ENCODE measurements at places on chromosomes 3 and 15.

DNA sequence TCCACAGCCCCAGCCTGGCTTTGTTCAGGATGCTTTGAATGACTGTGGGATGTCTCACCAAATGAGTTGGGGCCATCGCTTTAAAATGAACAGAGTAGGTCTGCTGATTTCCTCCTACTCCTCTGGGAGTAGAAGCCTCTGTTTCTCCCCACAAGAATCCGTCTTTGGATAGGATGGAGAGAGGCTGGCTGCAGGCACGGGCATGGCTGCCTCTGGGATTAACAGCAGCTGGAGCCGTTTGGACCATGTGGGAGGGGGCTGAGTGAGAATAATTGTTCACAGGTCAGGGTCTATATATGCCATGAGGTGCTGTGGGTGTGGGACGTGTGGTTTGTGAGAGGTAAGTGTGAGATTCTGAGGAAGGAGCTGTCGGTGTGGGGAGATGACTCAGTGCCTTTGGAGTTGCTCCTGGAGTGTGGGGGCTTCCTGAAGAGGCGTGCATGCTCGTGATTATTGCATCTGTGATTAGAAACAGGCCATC lies 48.0 kb upstream of the APEH start:
- DNase-seq: no peak

- no peak for DNase-seq
Observed at GRCh38 chr3:127718245-127718915, 45.6 kb downstream of the ABTB1 start.

DNA sequence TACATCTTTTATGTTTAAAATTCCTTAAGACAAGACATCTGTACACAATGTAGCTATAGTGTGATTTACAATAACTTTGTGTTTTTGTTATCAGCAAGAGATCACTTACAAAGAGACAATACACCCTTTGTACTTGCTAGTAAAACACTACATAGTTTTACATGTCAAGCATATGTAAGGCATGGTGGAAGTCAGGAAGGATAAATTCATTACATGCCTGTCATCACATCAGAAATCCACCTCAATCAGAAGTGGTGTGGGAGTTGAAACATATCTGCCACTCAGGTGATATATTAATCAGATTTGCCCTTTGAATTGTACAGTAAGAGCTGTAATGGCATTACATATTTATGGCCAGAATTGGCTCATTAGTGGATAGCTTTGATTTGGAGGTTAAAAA lies 95.5 kb downstream of the MBNL1 start:
- no peak for DNase-seq

GRCh38 chr3:114659109-114660061 lies 365.6 kb downstream of the TIGIT start:
- DNase-seq: no peak

DNA sequence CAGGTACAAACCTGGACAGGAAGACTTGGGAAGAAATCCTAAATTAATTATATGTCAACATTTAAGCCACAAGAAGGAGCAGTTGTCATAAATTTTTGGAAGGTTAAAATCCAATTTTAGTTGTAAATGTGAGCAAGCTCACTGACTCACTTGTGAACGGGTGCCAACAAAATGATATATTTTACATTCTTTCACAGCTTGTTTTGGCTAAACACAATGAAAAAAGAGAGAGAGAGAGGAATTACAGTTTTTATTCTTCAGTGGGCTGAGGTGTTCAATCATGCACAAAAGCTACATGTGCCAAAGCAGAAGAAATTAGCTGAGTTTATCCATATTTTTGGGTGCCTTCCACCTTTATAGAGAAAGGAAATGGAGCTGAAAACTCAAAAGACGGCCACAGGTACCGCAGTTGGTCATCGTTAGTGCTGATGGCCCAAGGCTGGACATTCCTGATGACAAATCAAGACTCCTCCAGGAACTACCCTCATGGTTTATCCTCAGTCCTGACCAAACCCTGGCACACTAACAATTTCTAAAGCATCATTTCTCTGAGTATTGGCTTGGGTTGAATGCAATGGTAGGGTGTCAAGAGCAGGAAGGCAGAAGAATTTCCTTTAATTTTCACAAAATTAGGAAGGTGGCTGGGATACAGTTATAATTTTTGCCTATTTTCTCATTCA lies 37.6 kb upstream of the WNT5A start:
- DNase-seq: no peak

GRCh38 chr3:11091088-11091590 lies 63.2 kb upstream of the HRH1 start:
- DNase-seq: no peak

- no peak for DNase-seq
Observed at GRCh38 chr3:143763564-143764162, 84.6 kb downstream of the SLC9A9 start.

- DNase-seq: peak; percentile 17
Observed at GRCh38 chr15:72237029-72237852, 6.3 kb upstream of the PKM start.

- no peak for DNase-seq
Observed at GRCh38 chr3:105579439-105579838, 212.7 kb downstream of the ALCAM start.

DNA sequence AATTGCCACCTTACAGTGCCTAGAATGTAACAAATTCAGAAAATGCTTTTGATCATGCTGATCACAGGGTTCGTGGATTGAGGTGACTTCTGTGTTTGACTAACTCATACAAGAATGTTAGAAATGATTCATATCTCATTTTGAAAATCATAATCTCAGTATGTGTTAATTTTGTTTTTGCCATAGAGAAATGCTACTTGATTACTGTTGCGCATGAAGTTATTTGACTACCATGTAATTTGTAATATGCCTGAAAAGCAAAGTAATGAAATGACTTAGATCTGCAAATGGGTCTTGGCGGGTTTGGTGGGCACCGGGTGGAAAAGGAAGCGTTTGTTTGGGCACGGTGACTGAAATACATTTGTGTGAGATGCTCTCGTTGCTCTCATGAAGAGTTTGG lies 173.6 kb upstream of the BHLHE40 start:
- no peak for DNase-seq

DNA sequence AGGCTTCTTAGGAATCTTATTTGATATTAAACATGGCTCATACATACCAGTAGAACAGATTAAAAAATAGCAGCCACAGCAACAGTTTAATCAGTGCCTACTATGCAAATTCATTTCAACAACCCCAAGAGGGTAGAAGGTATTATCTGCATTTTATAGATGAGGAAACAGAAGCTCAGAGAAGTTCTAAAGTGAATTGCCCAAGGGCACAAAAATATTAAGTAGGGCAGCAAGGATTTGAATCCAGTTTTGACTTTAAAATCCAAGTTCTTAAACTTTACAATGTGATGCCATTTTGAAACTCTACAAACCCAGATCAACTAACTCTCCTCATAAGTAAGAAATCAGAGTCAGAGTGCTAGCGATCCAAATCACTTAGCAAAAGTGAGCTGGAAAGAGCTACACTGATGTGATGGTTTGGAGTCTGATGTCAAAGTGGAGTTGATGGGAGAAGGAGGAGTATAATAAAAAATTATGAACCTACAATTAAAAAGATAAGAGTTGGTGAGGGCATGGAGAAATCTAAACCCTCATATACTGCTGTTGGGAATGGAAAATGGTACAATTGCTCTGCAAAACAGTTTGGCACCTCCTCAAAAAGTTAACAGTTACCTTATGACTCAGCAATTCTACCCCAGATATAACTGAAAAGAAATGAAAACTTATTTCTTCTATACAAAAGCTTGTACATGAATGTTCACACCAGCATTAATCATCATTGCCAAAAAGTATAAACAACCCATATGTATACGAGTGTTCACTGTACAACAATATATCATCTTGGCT lies 51.0 kb upstream of the PLXND1 start:
- no peak for DNase-seq

DNA sequence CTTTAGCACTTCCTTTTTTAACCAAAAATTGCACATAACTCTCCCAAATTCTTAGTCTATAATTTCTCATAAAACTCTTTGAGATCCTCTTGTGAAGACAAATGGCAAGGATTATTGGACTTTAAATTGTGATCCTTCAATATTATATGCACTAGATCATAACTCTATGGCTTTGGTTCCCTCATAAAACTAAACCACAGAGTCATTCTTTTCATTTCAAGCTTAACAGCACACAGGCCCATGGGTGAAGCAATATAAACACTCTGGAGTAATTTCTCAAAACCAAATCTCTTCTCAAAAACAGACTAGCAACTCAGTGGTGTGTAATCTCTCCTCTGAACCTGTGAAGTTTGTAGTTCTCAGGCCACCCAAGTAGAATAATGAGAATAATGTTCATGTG lies 171.0 kb upstream of the NECTIN3 start:
- no peak for DNase-seq

GRCh38 chr3:131502530-131503319 lies at the start of gene MRPL3:
TSS of gene MRPL3 (minus strand) at chr3:131502971. CDS start at chr3:131502821, 150 bp downstream.
- DNase-seq: peak; percentile 53

- DNase-seq: no peak
Observed at GRCh38 chr15:95170561-95171380, 939.4 kb downstream of the MCTP2 start.

GRCh38 chr15:31212326-31213080 lies 111.0 kb upstream of the TRPM1 start:
- no peak for DNase-seq

DNA sequence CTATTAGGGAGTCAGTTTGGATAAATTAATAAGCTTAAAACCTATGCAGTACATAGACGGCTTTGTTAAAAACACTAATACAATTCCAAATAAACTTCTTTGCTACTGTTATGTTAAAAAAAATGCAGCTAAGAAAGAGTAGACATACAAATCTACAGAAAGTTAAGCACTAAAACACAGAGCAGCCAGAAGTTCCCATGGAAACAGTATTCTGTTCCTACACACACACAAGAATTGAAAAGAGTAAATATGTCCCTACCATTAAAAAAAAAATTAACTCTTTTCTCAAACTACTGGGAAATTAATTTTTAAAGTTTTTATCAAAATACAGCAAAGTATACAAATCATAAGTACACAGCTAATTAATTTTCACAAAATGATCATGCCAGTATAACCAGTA lies 71.6 kb downstream of the CLASP2 start:
- no peak for DNase-seq

GRCh38 chr3:62557450-62557849 lies 184.1 kb upstream of the FEZF2 start:
- no peak for DNase-seq

DNA sequence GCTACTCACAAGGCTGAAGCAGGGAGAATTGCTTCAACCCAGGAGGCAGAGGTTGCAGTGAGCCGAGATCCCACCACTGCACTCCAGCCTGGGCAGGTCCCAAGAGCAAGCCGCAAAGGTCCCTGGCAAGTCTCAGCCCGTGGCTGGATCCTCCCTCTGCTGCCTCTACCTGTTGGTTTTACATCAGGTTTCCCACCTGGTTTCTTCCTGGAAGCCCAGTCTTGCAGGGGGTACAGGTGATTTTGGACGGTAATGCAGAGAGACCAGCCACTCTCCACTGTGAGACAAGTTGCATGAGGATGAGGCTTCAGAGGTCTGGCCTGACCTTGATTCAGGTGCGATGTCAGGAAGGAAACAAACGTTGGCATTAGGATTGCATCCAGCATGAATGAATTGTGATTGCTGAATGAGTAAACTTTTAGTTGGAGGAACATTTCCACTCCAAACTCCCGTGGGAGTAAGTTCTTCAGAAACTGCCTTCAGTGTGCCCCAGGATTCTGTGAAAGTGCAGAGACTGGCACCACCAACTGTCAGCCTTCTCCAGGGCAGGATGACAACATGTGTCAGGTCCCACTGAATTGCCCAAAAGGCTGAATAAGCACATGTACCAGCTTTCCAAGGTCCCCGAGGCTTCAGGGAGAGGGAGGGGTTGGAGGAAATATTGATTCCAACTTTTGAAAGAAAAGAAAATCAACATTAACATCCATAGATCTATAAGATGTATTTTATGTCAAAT lies 189.4 kb downstream of the TJP1 start:
- DNase-seq: no peak

DNA sequence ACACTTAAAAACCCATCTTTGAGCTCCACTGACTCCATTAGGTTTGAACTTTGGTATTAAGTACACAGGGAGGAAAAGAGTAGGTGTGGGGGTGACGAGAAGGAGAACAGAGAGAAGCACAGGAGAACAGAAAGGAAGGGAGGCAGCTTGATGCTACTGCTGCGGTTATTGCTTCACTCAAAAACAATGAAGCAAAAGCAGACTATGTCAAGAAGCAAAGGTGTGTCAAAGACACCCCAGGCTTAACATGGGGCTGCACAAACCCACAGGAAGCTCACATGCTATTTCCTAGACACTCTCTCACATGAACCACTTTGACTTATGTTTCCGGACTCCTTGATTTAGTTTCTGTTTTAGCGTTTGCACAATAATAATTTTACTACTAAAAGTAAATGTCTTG lies 961.0 kb upstream of the CFAP20DC start:
- DNase-seq: no peak

DNA sequence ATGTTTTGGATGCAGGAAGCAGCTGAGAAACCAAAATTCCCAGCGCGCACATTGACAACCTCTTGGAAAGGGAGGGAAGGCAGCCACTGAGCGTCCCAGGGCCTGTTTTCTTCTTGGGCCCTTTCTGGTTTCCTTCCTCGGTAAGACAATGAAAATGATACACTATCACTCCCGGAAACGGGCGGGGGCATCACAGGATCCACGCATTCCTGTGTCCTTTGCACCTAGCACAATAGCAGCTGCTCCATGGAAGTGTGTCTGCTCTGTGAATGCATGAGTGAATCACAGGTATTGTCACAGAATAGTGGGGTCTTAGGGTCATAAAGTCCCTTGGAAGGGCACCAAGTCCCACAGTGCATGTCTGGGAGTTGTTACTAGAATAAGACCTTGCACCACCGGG lies 6.3 kb upstream of the ITPKA start:
- no peak for DNase-seq

GRCh38 chr3:109095166-109095565 lies 22.8 kb downstream of the MORC1 start:
- DNase-seq: no peak

- peak; percentile 43 for DNase-seq
Observed at GRCh38 chr3:42839616-42840015, 30.4 kb downstream of the ACKR2 start.

DNA sequence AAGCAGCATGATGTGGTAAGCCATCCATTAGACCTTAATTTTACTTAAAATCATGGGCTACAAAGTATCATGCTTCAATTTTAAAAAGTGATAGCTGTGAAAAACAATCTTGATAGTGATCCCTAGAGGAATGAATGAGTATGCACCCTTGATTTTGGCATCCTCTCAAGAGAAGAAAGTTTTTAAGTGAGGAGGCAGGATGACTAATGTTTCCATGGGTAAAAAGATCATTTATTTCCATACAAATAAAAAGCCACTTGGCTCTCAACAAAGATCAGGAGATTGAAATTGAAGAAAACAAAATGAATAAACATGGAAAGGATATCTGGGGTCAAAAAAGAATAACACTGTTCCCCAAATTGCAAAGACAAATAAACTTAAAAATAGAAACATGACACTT lies 305.4 kb downstream of the MEX3B start:
- no peak for DNase-seq

DNA sequence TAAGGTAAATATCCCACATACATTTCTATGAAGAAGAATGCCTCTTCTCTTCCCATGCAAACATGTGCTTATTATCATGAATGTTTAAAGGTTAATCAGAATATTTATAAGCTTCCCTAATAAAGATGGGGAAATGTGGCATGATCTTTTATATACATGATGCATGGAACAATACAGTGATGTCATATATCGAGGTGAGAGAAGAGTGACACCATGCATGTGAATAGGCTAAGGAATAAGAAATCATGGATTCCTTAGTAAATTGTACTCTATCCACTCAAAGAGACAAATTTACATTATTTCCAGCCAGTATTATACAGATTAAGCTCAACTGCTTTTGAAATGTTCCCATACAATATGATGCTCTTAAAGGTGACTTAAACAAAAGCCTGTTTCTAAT lies 1035.3 kb downstream of the ROBO1 start:
- no peak for DNase-seq
